ENCODE measurements at places on chromosomes 16 and 17.
A peak's percentile ranks its signal among the peaks of the same experiment; 100 is the strongest.

DNA sequence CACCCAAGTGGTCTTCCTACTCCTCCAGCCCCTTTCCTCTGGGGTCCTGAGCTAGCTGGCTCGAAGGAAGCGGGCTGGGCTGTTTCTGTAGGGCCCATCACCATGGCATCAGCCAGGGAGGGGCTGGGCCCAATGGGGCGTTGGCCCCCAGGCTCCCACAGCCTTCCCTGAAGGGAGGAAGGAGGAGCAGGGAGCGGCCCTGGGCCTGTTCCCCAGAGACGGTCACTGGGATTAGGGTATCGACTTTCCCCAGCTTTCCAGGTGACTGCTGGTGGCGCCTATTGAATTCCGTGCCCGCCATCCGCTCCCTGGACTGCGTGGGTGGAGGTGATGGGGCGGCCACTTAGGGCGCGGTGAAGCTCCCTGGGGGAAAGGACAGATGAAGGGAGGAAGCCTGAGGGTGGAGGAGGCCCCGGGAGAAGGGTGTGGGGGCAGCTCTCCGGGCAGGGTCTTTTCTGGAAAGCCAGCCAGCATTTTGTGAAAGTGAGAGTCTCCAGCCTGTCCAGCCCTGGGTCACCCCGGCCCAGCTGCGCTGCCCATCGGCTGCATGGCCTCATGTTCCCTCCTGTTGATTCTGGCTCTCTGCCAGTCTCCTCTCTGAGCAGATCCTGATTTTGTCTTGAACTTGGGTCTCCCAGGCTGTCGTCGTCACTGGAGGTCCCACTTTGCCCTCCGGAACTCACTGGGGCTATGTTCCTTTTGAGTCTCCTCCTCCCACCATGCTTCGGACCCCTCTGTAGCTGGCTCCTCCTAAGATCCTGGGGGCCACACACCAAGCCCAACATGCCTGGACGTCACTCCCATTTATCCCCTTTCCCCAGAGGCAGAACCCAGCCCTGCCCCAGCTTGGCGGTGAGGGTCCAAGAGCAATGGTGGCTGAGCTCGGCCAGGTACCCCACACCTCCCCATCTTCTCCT lies 9.8 kb downstream of the NHERF1 start:
- DNase-seq, result no peak

- DNase-seq, result no peak
Measured at GRCh38 chr17:28090551-28090950, 48.1 kb downstream of the NLK start.

- DNase-seq, result no peak
Measured at GRCh38 chr17:27466376-27466742, 10.1 kb downstream of the KSR1 start.

- no peak for DNase-seq
Measured at GRCh38 chr17:6454495-6455320, 10.5 kb downstream of the PIMREG start.

- peak; percentile 71 for DNase-seq
Measured at GRCh38 chr17:75720656-75721462, at the start of gene ITGB4. Gene ITGB4, plus strand, starts transcription at chr17:75721459. Its CDS starts 3,245 bp downstream, at chr17:75724704.

DNA sequence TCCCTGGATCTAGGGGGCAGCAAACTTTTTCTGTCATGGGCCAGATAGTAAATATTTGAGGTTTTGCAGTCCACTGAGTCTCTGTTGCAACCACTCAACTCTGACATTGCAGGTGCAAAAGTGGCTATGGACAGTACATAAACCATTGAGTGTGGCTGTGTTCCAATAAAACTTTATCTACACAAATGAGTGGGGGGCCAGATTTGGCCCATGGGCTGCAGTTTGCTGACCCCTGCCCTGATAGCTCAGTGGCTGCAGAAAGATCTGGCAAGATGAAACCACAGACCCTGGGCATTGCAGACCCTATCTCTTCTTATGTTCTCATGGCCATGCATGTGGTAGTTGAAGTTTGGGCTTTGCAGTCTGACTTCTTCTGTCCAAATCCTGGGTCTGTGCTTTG lies 440.5 kb downstream of the SLC39A11 start:
- DNase-seq, result no peak

DNA sequence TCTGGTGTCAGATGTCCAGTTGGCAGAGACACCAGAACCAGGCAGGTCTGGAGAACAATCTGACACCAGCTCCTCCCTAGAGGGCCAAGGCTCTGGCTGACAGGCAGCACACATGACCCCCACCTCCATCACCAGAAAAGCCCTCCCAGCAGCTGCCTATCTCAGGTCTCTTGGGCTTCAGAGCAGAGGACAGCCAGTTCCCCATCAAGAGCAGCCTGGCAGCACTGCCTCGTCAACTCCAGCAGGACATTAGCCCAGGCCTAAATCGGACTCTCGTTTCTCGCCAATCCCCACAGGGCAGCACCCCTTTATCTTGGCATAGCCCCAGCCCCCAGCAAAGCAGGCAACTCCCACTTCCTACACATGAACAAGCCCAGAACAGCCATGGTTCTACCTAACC lies 4.4 kb downstream of the JUP start:
- no peak for DNase-seq

DNA sequence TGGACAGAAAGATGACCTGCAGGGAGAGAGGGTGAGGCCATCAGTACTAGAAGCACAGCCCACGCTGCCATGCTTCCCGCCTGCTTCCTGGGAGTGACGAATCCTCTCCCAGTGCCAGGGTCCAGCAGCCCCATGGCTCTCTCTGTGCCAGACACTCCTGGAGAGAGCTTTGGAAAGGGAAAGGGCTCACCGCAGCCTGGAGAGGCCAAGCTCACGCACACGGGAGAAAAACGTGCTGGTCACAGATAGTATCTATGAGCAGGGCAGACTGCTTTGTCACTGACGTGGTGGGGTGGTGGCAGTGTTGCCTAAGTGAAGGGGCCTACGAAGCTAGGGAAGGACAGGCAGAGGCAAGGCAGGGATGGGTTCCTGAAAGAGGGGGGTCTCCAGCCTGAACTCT lies 5.4 kb downstream of the WBP2 start:
- DNase-seq, result no peak

Data from GM19239 (cell line).